CD8-positive, alpha-beta T cell (primary cell): ENCODE measurements at places on chromosomes 7 and 10.

DNA sequence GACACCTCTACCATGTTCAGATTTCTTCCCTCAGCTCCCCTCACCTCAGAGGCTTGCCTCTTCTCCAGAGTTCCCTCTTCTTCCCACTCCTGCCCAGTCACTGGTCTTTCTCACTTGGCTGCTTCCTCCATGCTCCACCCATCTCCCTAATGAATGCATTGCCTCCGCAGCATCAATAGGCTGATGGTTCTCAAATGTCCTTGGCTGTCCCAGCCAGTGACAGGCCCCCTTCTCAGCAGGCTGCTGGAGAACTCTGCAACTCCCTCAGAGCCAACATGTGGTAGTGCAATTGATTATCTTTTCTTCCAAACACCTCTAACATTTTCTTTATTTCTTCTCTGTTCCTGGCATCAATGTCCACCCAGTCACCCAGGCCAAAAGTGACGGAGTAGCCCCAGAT is 218.2 kb downstream of the RELN start:
- DNase-seq: no peak

DNA sequence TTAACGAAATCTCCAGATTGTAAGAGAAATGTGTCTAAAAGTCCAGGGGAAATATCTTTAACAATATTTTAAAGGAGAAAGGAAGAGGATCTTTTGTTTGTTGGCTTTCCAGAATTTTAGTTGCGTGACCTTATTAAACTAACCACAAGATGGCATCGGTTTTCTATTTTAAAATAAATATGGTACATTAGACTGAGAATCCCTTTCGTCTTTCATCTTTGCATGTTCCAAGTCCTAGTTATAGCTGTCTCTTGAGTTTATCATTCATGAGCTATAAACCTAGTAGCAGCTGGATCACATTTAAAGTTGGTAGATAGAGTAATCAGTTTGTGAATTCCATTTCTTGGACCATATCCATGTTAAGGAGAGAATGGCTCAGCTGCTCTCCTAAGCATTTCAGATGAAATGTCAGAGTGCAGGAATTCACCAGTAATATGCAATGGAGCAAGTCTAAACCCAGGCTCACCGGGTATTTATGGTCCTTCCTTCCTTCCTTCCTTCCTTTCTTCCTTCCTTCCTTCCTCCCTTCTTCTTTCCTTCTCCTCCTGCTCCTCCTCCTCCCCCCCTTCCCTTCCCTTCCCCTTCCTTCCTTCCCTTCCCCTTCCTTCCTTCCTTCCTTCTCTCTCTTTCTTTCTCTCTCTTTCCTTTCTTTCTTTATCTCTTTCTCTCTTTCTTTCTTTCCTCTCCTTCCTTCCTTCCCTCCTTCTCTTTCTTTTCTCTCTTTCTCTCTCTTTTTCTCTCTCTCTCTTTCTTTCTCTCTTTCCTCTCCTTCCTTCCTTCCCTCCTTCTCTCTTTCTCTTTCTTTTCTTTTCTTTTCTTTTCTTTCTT is 57.8 kb upstream of the RAB18 start:
- DNase-seq: no peak

- no peak for DNase-seq
Observed at GRCh38 chr10:123584419-123584775, 81.8 kb upstream of the GPR26 start.

- DNase-seq: peak; percentile 56
Observed at GRCh38 chr10:74213571-74214162, 62.6 kb downstream of the ADK start.

DNA sequence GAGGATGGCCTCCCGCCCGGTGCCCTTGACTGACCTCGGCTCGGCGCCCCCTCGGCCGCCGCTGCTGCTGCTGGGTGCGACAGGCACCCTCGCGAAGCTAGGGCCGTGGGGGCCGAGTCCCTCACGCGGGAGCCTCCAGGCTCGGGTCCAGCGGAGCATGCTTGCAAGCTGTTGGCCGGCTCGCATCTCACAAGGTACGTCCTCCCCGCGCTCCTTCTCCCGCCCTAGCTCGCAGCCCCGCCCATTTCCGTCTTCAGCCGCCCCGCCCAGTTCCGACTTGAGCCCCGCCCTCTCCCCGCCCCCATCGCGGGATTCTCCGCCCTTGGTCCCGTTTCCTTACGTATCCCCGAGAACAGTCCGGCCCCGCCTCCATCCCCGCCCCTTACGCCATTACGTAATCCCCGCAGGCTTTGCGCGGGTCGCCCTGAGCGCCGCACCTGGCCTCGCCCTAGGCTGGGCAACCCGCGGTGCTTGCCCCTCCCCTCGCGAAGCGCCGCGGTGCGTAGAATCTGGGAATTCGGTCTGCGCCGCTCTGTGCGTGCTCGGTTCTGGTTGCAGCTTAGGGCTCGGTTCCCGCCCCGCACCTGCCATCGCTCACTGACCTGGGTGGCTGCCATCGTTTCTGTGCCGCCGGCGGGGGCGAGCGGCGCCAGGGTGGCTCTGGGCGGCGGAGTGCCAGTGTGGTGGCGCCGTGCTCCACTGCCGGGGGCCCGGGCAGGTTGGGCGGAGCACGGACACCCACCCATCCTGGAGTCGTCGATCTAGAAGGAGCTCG is at the start of gene ABHD11:
Gene ABHD11 (minus strand): TSS at position 191 of the 775 bp plus-strand sequence. CDS start 32 bp downstream, at position 159.
- DNase-seq: peak; percentile 98

DNA sequence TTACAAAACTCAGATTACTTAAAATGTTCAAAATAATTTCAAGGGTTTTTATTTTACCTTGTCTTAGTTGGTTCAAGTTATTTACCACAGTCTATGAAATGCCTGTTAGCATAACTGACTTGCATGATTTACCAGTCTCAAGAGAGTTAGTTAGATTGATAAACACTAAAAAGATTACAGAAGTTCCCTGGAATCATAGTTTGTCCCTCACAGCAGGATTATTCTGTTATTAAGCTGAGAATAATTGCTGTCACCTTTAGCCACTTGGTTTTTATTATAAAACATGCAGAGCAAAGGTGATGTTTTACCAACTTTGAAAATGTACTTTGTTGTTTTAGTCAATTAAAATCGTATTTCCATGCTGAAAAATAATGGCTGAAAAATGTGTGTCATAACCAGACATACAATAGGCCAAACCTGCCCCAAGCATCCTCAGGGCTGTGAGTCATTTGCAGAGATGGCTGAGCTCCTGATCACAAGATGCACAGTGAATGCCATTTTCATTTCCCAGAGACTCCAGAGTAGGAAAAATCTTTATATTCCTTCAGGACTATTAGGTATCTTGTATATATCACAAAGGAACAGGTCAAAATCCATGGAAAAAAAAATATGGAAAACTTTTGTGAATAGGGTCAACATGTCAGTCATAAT is 87.8 kb upstream of the DKK1 start:
- DNase-seq: no peak

DNA sequence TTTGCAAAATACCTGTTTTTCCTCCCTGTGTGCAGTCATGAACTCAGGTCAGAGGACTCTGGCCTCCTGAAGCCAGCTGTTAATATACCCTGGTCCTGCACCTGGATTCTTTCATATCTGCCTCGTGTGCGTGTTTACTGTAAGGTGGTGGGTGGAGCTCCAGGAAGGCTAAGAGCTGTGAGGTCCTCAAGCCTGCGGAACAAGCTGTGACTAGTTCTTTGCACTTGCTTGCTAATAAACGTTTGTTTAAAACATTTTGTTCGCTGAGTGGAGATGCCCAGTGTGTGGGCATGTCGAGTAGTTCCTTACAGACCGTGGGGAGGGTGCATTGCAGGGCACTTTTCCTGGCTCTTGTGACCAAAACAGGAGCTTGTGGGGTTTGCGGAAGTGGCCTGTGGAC is 139.0 kb downstream of the DOCK1 start:
- DNase-seq: no peak

DNA sequence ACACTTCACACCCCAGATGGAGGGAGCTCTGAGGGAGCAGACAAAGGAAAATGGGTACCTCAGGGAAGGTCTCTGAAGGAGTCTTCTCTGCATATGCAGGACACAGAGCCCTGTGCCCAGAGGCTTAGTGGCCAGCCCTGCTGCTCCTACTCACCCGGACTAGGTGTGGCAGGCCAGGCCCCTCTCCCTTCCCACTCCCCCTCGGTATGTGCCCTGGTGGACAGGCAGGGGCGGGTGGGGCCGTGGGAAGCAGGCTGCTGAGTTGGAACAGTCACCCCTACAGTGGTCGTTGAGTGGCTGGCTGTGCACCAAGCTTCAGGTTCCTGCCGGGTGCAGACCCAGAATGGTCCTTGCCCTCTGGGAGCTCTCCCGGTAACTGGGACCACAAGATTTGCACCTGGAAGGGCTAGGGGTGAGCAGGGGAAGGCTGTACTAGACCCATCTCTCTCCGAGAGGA is 68.6 kb downstream of the ZMIZ1 start:
- no peak for DNase-seq

DNA sequence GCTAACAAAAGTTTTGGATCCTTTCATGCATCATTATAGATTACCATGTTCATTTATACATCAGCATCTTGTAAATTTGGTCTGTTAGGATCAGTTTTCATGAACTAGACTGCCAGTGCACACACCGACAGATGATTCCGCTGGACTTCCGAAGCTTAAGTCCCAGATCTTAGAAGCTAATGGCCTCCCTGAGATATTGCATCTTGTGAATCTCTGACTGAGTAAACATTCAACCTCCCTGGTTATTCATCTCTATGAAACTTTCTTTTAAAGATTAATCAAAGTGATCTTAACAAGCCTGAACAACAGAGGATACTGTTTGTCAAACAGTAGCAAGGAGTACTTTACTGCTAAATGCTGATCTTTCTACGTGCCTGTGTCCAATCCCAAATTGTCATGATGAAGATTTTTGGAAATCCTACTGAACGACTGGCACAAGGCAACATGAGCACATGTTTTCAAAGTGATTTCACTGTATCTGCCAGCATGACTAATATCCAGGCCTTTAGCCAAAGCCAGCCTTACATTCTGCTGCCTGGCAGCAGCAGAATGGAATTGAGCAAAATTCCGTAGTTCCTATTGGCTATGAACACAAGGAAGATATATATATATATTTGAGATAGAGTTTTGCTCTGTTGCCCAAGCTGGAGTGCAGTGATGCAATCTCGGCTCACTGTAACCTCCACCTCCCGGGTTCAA is 91.3 kb upstream of the ANK3 start:
- no peak for DNase-seq

GRCh38 chr7:1368682-1369571 is 90.3 kb downstream of the MICALL2 start:
- no peak for DNase-seq

DNA sequence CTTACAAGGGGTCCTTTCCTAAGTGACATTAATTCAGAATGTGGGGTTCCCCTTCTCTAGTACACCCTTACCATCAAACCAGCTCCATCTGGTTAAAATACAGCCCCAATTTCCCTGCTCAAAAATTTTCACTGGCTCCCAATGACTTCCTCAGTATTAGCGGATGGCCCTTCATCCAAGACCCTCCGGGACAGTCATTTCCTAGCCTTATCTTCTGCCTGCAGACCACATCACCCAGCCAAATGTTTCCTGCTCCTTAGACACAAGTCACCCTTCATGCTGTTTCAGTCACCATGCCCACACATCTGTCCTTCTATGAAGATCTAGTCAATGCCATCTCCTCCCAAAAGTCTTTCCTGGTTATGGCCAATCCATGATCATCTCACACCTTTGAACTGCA is 45.2 kb downstream of the PARD3 start:
- DNase-seq: no peak

GRCh38 chr7:1616741-1617140 is 46.9 kb upstream of the PSMG3 start:
- no peak for DNase-seq

GRCh38 chr10:132847856-132848255 is 61.9 kb upstream of the NKX6-2 start:
- no peak for DNase-seq

GRCh38 chr10:59907918-59908807 is 1.8 kb upstream of the CCDC6 start:
- peak; percentile 56 for DNase-seq

DNA sequence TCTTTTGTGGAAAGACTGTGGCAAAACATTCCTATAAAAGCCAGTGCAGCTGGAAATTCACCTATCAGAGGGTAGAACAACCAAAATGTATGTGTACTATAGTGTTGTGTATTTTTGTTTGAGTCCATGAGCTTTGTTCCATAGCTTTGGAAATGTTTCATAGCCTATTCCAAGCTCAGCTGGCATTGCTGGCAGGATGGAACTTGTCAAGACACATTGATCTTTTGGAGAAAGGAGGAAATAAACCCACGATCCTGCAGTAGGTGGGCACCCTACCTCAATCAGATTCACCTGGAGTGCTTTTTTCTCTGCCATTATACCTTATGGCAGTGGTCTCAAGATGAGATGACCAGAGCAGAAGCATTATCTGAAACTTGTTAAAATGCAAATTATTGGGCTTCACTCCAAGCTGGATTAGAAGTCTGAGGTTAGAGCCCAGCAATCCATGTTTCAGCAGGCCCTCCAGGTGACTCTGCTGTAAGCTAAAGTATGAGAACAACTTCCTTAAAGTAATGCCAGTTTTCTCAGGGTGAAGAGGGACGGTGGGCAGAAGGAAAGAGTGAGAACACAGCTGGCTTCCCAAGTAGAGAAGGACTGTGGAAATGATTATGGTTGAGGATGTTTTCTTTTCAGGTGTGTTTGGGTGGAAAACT is 30.3 kb upstream of the CDK1 start:
- no peak for DNase-seq

DNA sequence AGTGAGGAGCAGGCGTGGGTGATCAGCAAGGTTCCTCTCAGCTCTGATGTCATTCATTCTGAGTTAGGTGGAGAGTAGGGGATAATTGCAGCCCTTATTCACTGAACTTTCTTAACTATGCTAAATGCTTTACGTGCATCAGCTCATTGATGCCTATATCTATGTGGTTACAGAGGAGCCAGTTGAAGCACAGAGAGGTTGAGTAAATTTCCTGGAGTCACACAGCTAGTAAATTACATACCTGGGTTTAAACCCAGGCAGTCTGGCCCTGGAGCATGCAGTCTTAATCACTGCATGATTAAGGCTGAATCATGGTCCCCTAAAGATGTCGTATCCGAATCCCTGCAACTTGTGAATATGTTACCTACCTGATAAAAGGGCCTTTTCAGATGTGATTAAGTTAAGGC is 99.6 kb downstream of the GRK5 start:
- no peak for DNase-seq

- DNase-seq: no peak
Observed at GRCh38 chr7:42400961-42401360, 164.0 kb upstream of the GLI3 start.

DNA sequence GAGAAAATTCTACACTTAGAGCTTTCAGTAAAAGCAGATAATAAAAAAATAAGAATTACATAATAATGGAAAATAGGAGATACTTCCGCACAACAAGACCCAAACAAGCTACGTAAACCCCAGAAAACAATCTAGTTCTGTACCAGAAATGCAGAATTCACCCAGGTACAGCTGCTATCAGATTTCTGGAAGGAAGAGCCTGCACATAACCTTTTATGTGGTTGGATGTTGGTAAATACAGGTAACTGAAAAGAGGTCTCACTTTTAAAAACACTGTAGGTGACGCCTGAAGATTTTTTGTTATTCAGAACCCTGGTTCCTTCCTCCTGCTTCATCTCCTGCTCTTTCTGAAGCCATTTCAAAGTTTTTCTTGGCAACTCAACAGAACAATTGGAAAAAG is 29.9 kb downstream of the PANK1 start:
- DNase-seq: no peak

- no peak for DNase-seq
Observed at GRCh38 chr10:79488870-79489269, 23.5 kb upstream of the EIF5AL1 start.
